ENCODE measurements at places on chromosomes 3 and 15. TPM values are rescaled to one million over a fixed set of nuclear protein-coding genes. Genes with fewer than 3 reads are reported as not detected.

GRCh38 chr3:77605308-77605707 lies 565.4 kb downstream of the ROBO2 start:
- no peaks in the 10 kb centered on the region for H3K4me1 ChIP-seq
- H3K27me3 ChIP-seq = no peaks in the 10 kb centered on the region

- peaks cover 2% of the 10 kb centered on the region for H3K4me1 ChIP-seq
- H3K27me3 ChIP-seq = no peaks in the 10 kb centered on the region
- no peaks in the 10 kb centered on the region for H3K36me3 ChIP-seq
- H3K27ac ChIP-seq = no peak overlapping the region
- no peak for DNase-seq
- no peak overlapping the region for H3K4me3 ChIP-seq
Measured at GRCh38 chr3:59001675-59002074, 48.1 kb downstream of the CFAP20DC start.

DNA sequence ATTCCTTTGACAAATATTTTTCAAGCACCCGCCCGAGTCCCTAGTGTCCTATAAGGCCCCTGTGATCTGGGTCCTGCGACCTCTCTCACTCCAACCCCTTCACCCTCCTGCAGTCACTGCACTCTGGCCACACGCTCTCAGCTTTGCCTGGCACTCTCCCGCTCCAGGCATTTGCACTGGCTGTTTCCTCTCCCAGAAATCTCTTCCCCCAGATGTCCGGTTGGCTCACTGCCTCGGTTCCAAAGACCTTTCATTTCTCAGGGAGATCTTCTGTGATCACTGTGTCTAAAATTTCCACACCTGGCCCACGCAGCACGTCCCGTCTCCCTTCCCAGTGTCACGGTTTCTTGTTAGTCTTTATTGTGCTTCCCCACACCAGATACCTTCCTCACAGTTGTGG lies 97.4 kb downstream of the WNT7A start:
- H3K36me3 ChIP-seq = no peaks in the 10 kb centered on the region
- H3K27ac ChIP-seq = no peak overlapping the region
- H3K4me3 ChIP-seq = no peak overlapping the region
- H3K4me1 ChIP-seq = no peaks in the 10 kb centered on the region
- no peaks in the 10 kb centered on the region for H3K27me3 ChIP-seq

GRCh38 chr3:112512320-112512719 lies 13.0 kb upstream of the BTLA start:
- no peaks in the 10 kb centered on the region for H3K27me3 ChIP-seq
- no peak overlapping the region for H3K27ac ChIP-seq
- no peak overlapping the region for H3K4me3 ChIP-seq
- H3K4me1 ChIP-seq = peaks cover 2% of the 10 kb centered on the region
- DNase-seq = no peak
- no peaks in the 10 kb centered on the region for H3K36me3 ChIP-seq

DNA sequence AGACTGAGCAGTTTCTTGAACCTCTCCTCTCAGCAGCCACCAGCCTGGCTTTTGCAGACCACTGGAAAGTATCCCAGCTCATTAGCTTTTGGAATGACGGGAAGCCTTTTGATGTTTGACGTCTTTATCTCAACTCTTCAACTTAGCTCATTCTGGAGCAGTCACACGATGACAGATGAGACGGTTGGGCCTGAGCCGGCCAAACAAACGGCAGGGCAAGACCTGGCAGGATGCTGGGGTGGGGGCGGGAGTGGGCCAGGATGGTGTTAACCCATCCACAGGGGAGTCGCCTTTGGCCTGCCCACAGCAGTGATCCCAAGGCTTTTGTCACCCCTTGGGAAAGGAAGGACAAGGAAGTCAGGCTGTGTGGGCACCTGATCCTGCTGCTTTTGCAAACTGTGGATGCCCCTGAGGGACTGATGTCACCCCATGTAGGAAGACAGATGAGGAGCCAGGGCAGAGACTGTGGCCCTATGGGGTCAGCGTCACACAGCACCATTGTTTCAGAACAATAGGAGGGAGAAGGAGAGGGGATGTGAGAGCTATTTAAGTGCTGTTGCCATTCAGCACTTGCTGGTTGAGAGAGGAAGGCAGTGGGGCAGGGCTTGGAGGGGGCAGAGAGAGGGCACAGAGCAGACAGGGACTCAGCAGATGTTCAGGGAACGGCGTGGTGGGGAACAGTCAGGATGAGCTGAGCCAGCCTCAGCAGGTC lies 121.9 kb upstream of the CTDSPL start:
- no peak overlapping the region for H3K4me3 ChIP-seq
- no peak for DNase-seq
- no peak overlapping the region for H3K27ac ChIP-seq
- no peaks in the 10 kb centered on the region for H3K27me3 ChIP-seq

GRCh38 chr3:188322135-188322887 lies 168.4 kb downstream of the LPP start:
- H3K27ac ChIP-seq = no peak overlapping the region
- H3K27me3 ChIP-seq = no peaks in the 10 kb centered on the region
- H3K36me3 ChIP-seq = no peaks in the 10 kb centered on the region
- peaks cover 4% of the 10 kb centered on the region for H3K4me1 ChIP-seq

DNA sequence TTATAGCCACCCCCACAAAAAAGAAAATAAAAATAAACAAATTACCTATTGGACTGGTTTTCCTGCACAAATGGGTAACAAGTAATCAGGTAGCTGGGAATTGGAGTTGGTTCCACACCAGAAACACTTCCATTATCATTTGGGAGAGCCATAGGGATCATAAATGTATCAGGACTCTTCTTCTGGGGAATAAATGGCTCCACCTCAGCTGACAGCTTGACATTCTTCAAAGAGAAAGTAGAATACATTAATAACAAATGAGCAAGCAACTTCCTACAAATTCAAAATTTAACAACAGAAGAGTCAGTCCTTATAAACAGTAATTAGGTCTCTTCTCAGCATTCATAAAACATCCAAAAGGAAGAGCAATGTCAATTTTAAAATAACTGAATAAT lies 8.7 kb downstream of the SECISBP2L start:
- no peak for DNase-seq
- no peaks in the 10 kb centered on the region for H3K36me3 ChIP-seq
- no peak overlapping the region for H3K27ac ChIP-seq

- DNase-seq = no peak
- H3K27ac ChIP-seq = no peak overlapping the region
Measured at GRCh38 chr15:59312205-59312604, 60.5 kb downstream of the MYO1E start.

GRCh38 chr3:4421121-4421520 lies 45.9 kb downstream of the SUMF1 start:
- H3K4me1 ChIP-seq = no peaks in the 10 kb centered on the region
- H3K27me3 ChIP-seq = no peaks in the 10 kb centered on the region
- H3K4me3 ChIP-seq = no peak overlapping the region
- H3K27ac ChIP-seq = no peak overlapping the region
- no peak for DNase-seq

DNA sequence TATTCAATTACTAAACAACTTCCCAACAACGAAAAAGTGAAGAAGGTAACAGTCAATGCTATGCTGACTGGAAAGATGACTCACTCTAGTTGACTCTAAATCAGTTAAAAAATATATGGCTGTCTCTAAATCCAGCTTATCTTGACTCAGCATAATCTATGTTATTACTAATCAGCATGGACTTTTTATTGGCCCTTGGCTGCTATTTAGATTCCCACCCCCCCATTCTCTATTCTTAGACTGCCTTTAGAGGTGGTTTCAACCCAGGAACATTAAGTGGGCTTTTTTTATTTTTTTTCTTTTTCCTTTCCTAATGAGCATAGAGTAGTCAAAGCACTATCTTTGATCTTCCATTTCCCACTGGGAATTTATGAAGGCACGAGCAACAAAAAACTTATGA lies 1.9 kb downstream of the PCOLCE2 start:
- no peaks in the 10 kb centered on the region for H3K27me3 ChIP-seq
- no peak overlapping the region for H3K27ac ChIP-seq
- no peak for DNase-seq
- no peaks in the 10 kb centered on the region for H3K4me1 ChIP-seq
- H3K4me3 ChIP-seq = no peak overlapping the region

- no peaks in the 10 kb centered on the region for H3K36me3 ChIP-seq
- no peak for DNase-seq
- no peak overlapping the region for H3K27ac ChIP-seq
Measured at GRCh38 chr3:124362455-124362854, 367.8 kb upstream of the UMPS start.

The MYZAP gene
- total RNA-seq = 5.5 TPM

The EPHA6 gene
- 12.4 TPM for total RNA-seq

The ACP3 gene
- 1.2 TPM for total RNA-seq

The TJP1 gene
- total RNA-seq = 60.7 TPM

The SERINC4 gene
- 0.13 TPM for total RNA-seq

Measured in ovary (tissue), 10 donors.